Type B pancreatic cell (in vitro differentiated cells): ENCODE measurements at places on chromosomes 6 and 20. TPM values are rescaled to one million over a fixed set of nuclear protein-coding genes. Genes with fewer than 3 reads are reported as not detected.
A peak's percentile ranks its signal among the peaks of the same experiment; 100 is the strongest.

PXDC1 gene
- 23.6 and 57.2 TPM in 2 replicates for total RNA-seq

- no peak for DNase-seq
Measured at GRCh38 chr6:30075094-30075789, at the start of gene RNF39. Gene RNF39 (minus strand): TSS chr6:30075769. CDS start chr6:30075585, 184 bp downstream.

DNA sequence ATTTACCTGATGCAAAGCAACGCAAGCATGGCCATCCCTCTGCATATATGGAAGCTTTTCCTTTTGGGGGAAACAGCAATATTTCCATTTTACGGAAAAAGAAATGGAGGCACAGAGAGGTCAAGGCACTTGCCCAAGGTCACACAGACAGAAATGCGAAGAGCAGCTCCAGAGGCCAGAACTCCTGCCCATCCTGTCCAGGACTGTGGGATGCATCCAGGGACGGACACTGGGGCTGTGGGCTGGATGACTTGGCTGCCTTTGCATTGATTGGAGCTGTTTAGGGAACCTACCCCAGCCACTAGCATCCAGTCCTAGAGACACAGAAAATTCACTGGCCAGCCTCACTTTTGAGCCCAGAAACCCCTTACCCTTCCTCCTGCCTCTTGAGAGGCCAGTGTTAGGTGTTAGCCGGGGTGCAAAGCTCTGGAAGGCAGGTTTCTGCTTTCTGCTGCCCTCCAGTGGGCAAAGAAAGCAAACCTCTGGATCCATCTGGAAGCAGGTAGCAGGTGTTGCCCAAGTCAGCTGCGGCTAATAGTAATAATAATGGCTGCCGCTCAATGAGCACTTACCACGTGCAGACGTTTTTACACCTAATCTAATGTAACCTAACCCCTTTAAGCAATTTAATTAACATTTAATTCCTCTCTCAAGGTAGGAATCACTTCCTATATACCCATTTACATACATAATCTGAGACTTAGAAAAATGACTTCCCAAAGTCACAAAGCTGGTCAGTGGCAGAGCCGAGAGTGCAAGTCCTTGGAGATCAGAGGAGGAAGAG, 31.7 kb upstream of the CCN5 start:
- DNase-seq: no peak

TCF21 gene
- total RNA-seq: 0.36 and 1.3 TPM in 2 replicates

DNA sequence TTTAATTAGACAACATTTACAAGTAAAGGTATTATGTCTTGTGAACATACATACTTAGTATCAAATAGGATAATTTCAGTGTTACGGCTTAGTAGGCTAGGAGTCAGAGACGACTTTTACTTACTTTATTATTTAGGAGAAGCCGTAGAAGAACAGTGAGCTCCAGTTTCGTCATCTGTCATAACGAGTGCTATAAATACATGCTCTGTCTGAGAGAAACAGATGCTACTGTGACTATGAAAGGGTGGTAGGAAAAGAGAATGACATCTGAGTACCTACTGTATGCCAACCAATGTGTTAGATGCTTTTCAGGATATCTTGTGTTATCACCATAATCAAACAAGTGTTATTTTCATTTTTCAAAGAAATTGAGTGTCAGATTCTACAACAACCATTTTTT, 119.0 kb downstream of the EYA4 start:
- DNase-seq: no peak

DNA sequence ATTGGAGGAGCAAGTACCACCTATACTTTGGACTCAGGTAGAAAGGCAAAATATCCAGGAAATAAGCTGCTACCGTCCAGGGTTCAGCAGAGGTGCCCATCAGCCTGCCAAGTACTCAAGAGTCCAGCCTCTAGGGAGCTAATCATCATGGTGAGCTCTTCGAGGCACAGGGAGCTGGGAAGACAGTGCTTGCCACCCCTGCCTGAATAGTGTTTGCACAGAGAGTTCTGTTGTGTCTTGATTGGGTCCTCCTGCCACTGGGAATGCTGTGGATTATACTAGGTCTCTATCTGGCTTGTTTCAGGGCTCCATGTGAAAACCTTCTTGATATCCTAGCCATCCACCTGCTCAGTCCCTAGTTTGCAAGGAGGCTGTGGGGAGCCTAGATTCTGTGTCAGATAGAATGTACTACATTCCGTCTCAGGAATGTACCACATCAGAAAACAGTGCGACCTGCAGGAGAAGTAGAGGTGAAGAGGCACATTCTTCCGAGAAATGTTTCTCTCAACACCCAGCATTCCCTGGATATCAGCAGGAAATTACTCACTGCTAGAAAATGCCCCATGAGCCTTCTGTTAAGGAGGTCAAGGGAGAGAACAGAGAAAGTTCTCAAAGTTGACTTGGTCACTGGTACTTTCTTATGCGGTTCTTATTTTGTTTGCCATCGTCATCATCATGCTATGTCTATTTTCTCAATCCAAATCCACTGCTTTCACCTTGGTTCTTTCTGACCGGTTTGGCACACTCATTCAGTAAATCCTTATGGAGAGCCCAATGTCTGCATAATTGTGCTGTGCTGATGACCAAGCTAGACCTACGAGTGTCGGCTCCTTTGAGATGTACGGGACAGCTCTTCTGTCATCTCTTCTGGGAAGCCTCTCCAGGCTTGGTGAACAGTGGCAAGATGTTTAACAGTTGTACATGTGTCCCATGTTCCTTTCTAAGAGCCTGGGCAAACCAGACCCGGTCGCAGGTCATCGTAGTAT, 30.7 kb downstream of the PTPN1 start:
- DNase-seq: no peak

- DNase-seq: no peak
Measured at GRCh38 chr6:88482465-88482864, 316.3 kb upstream of the CNR1 start.

GRCh38 chr20:275791-276190, 14.8 kb downstream of the C20orf96 start:
- no peak for DNase-seq

- DNase-seq: no peak
Measured at GRCh38 chr6:1346101-1346500, 34.2 kb downstream of the FOXQ1 start.

FRK gene
- total RNA-seq: 6.2 and 13.2 TPM in 2 replicates

DNA sequence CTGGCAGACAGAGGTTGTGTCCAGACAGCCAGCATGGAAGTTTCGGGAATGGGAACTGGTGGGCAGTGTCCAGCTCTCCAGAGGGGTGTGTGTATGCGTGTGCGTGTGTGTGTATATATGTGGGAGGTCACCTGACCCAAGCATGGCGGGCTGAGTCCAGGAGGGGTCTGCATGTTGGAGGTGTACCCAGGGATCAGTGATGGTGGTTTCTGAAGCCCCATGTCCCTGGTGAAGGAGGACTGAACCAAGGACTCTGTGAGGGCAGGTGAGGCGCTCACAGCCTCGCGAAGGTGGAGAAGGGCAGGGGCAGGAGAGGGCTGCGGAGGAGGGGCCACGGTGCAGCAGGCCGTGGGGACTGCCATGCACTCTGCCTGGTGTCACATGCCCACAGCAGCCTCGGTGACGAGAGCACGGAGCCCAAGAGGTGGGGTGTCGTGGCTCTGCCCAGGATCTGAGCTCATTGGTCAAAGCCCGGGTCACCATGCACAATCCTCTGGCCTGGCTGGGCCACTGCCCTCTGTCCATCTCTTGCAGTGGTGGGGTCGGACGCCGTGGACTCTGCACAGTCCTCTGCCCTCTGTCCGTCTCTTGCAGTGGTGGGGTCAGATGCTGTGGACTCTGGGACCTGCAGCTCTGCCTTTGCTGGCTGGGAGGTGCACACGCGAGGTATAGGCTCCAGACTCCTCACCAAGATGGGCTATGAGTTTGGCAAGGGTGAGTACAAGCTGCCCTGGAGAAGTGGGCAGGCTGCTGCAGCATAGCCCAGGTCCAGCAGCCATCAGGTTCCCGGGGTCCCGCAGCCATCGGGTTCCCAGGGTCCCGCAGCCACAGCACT, 2.1 kb upstream of the LIME1 start:
- no peak for DNase-seq

RAB44 gene
- total RNA-seq: 0.07 TPM in 1 of 2 replicates, not detected in the other

DNA sequence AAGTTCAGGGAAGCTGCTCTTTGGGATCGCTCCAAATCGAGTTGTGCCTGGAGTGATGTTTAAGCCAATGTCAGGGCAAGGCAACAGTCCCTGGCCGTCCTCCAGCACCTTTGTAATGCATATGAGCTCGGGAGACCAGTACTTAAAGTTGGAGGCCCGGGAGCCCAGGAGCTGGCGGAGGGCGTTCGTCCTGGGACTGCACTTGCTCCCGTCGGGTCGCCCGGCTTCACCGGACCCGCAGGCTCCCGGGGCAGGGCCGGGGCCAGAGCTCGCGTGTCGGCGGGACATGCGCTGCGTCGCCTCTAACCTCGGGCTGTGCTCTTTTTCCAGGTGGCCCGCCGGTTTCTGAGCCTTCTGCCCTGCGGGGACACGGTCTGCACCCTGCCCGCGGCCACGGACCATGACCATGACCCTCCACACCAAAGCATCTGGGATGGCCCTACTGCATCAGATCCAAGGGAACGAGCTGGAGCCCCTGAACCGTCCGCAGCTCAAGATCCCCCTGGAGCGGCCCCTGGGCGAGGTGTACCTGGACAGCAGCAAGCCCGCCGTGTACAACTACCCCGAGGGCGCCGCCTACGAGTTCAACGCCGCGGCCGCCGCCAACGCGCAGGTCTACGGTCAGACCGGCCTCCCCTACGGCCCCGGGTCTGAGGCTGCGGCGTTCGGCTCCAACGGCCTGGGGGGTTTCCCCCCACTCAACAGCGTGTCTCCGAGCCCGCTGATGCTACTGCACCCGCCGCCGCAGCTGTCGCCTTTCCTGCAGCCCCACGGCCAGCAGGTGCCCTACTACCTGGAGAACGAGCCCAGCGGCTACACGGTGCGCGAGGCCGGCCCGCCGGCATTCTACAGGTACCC, at the start of gene ESR1:
ESR1 (plus strand) TSS at position 170 of the 858 bp plus-strand sequence; CDS start at position 401, 231 bp downstream.
- no peak for DNase-seq

- no peak for DNase-seq
Measured at GRCh38 chr6:45655745-45656476, 278.2 kb upstream of the SUPT3H start.

- DNase-seq: peak; percentile 71
Measured at GRCh38 chr20:62239278-62239879, 1.1 kb downstream of the OSBPL2 start.

TSBP1 gene
- total RNA-seq: not detected in 2 replicates
